WERI-Rb-1 (cell line): ENCODE measurements at places on chromosomes 5 and 9.

DNA sequence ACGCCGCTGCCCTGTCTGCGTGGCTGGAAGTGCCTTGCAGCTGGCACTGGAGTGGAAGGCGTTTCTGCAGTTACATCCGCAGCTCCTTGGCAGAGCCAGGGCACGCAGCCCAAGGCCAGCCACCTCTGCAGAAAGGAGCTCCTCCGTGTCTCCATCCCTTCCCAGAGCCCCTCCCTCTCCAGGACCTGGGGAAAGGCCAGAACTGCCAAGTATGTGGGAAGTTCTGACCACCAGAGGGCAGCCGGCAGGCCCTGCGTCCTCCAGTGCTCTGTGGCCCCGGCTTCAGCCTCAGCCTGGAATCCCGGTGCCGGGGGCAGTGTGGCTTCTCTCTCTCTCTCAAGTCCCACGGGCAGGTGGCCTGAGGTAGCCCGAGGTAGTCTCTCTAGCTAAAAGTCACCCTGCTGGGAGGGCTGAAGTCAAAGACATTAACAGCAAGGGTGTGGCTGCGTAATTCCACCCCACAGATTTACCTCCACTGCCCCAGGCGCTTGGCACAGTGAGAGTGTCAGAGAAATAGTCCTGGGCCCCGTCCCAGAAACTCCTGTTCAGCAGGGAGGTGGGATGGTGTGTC lies 101.7 kb upstream of the FCN2 start:
- peak; percentile 93 for DNase-seq

GRCh38 chr9:34119713-34120112 lies 6.8 kb downstream of the DCAF12 start:
- no peak for DNase-seq

DNA sequence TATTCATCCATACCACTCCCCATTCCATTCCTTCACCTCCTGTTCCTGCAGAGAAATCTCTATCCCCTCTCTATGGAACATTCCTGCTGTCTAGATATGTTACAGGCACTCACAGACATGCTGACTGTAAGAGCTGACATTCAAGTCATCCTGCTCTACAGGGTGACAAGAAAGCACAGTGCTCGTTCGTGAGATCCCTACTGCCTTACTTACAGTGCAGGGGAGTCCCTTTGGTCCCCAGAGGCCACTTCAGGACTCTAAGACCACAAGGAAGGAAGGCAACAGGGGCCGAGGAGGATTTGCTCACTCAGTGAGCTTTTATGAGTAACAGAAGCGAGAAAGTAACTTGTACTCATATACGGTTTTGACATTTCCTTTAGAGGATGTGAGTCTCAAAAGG lies 110.5 kb downstream of the GAS1 start:
- no peak for DNase-seq

- DNase-seq: no peak
Measured at GRCh38 chr5:65185468-65185867, 296.3 kb downstream of the ADAMTS6 start.

DNA sequence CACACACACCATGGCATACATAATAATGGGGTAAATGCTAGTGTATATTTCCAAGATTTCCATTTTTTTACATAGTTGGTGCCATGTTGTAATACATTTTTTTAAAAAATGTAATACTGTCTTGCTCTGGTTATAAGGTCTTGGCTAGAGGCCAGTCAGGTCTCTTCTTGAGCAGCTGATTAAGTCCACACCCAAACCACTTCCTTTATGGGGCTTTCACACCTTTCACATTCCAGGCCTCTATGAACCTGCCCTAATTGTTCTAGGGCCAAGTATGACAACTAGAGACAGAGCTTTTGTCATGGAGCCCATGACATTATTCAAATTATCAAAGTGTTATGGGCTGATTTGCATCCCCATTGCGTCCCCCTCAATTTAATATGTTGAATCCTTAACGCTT lies 495.6 kb upstream of the CTNND2 start:
- no peak for DNase-seq

DNA sequence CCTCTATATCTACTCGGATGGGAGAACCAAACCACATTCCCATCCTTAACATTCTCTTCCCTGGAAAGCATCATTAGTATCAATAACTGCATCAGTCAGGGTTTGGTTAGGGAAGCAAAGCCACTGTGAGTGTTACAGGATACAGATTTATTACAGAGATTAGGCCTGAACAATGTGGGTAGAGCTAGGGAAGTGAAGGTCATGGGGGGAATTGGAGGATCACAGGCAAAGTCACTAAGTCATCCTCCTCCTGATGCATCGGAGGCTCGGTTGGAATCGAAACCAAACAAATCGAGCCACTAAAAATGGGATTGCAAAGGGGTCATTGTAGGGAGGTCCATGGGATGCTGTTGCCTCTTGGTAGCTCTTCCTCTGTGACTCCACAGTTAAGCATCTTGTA lies 61.8 kb upstream of the ZBTB43 start:
- DNase-seq: no peak

DNA sequence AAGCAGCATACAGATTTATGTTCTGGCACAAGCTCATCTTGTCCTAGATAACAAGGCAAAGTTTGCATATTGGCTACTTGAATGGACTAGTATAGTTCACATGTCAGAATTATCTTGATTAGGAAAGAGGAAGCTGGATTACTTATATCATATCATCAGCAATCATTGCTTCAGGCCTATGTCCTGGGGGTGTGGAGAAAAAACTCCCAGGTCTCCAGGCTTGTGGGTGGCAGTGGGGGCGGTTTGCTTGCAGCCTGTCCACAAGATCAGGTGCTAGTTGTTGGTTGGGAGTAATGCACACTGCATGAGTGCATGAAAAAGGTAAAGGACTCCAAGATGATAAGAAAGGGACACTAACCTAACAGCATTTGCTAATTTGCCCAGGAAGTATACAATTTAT lies 326.4 kb upstream of the PDE4D start:
- no peak for DNase-seq

- DNase-seq: no peak
Measured at GRCh38 chr5:111583758-111584203, 71.4 kb upstream of the STARD4 start.

GRCh38 chr9:135479469-135480052 lies at the start of gene PPP1R26:
TSS of gene PPP1R26 (plus strand) at chr9:135479782. CDS start at chr9:135484511, 4,729 bp downstream.
- DNase-seq: peak; percentile 46

DNA sequence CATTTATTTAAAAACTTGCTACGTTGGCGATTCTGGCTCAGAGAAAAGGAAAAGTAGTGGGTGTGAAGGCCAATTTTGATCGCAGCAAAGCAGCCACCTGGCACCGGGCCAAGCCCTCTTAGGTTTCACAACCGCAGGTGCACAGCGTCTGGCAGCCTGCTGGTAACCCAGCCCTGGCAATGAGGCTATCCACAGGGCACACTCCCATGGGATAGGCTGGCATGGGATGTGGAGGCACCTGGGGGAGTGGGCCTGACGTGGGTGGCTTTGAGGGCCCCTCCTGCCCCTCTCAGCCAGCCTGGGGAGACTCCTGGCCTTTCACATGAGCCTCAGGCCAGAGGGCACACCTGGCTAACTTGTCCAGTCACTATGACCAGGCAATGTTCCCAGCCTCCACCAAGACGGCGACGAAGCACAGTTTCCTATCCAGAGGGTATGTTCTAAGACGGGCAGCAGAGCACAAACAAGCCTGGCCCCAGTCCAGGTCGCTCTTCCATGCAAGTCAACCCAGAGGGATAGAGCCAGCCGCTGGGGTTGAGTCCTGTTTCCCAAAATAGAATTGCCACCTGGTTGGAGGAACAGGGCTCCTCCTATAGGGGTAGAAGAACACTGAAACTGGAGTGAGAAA lies 19.0 kb downstream of the CMBL start:
- no peak for DNase-seq

GRCh38 chr9:125202846-125203618 lies 2.7 kb downstream of the RABEPK start:
- DNase-seq: peak; percentile 62
